ENCODE measurements at places on chromosomes 6 and 20.

GRCh38 chr6:46749731-46750130, 3.0 kb downstream of the ANKRD66 start:
- no peak for DNase-seq

- no peak for DNase-seq
These were observed 77.1 kb downstream of the GFRA4 start for GRCh38 chr20:3586093-3586492.

- DNase-seq: no peak
These were observed 83.1 kb downstream of the SLC35F1 start for GRCh38 chr6:117990151-117990550.

GRCh38 chr6:70847106-70848084, 109.5 kb downstream of the B3GAT2 start:
- DNase-seq: no peak

GRCh38 chr20:46709459-46710152, at the start of gene SLC2A10:
TSS of gene SLC2A10 (plus strand) at chr20:46709649. CDS start at chr20:46709737, 88 bp downstream.
- peak; percentile 52 for DNase-seq

DNA sequence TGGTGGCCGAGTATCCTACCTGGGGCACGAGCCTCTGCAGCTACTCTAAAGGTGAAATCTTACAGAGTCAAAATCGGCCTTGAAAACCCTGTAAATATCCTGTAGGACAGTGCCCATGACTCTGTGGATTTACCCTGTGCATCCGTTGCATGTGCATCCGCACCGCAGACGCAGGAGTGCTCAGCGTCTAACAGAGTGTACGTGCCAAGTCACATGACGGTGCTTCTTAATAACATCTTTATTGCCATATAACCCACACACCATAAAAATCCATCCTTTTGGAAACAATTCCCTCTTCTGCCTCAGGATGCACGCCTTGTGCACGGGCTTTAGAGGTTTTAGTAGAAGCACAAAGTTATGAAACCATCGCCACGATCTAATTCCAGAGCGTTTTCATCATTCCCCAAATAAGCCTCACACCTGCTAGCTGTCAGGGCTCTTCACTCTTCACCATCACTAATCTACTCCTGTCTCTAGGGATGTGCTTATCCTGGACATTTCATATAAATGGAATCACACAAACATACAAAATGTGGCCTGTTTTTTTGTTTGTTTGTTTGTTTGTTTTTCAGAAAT, 384.5 kb upstream of the SULF2 start:
- no peak for DNase-seq

DNA sequence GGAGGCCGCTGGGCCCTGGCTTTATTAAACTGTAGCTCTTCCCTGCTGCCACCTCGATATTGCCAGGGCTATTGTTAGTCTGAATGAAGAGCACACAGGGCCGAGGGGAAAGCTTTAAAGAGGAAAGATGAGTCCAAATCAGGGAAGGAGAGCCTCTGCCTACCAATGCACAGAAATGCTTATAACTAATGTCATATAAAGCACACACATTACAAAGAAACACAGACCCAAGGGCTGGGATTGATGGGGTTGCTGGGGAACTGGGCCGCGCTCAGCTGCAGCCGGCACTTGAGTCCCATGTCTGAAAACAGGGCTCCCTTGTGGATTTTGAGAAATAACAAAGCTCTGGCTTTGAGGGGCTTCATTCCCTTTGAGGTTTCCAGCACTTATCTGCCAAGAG, 232.6 kb downstream of the CD83 start:
- no peak for DNase-seq

- peak; percentile 50 for DNase-seq
These were observed 27.9 kb upstream of the NT5E start for GRCh38 chr6:85421972-85422371.

- no peak for DNase-seq
These were observed 18.7 kb downstream of the RAMACL start for GRCh38 chr6:166567813-166568212.

- no peak for DNase-seq
These were observed 65.9 kb downstream of the EYA2 start for GRCh38 chr20:46960536-46960935.

DNA sequence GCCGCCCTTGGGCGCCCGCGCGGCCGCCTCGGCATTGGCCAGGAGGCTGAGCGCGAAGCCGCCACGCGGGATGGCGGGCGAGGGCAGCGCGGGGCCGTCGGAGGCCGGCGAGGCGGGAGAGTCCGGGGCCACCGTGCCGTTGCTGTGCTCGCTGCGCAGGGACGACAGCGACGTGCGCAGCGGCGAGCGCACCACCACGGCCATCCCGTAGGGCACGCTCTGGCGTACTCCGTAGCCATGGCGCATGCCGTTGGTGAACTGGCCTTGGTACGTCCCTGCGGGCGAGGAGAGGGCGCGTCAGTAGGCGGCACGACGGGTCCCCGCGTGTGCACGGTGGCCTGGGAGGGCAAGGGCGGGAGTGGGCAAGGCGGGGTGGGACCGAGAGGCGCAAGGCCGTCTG, 26.9 kb downstream of the JPH2 start:
- no peak for DNase-seq

DNA sequence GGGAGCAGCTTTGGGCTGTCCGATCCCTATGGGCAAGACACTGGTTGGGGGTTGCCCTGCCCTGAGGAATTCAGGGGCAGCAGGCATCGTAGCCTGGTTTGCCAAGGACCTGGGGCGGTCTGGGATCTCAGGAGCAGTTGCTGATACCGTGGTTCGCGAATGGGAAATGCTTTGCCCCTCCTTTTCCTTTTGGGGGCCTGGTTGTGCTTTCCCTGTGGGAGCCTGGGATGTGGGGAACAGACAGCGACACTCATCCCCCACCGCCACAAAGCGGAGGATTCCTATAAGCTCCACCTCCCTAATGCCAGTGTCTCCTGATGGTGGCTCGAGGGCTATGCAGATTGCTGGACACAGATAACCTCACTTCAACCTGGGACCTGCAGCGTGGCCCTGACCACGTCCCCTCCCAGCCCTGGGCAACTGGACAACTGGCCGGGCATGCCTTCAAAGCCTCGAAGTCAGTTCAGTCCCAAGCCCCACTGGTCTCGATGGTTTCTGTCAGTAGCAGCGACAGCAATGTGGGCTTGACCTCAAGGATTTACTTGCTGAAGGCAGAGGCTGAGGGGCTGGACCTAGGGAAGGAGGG, 3.3 kb downstream of the CEBPB start:
- DNase-seq: peak; percentile 30

DNA sequence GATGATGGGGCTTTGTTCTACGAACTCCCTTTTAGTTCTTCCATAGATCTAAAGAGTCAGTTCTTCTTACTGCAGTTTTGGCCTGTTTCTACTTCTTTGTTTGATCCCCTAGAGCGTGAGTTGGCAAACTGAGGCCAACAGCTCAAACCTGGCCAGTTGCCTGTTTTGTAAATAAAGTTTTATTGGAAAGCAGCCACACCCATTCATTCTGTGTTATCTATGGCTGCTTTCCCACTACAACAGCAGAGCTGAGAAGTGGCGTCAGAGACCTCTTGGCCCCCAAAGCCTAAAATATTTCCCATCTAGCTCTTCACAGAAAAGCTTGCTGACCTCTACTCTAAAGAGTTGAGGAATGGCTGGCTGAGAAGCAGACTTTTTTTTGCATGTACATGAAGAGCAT, 52.2 kb downstream of the EYA2 start:
- DNase-seq: peak; percentile 92

DNA sequence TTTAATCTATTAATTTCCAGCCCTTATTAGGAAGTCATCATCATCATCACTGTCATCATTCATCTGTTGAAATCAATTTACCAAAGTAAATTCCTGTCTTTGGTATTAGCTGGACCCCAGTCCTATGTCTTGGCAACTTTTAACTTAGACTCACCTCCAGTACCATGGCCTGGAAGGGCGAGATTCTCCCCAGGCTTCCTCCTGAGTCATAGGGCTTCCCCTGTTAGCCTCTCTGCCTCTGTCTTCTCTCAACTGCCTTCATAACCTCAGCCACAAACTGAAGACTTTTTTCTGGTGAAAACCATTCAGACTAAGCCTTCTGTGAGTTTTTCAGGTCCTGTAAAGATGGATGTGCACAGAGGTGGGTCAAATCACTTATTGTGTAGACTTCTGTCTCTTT, 95.0 kb downstream of the NKAIN2 start:
- DNase-seq: peak; percentile 3

DNA sequence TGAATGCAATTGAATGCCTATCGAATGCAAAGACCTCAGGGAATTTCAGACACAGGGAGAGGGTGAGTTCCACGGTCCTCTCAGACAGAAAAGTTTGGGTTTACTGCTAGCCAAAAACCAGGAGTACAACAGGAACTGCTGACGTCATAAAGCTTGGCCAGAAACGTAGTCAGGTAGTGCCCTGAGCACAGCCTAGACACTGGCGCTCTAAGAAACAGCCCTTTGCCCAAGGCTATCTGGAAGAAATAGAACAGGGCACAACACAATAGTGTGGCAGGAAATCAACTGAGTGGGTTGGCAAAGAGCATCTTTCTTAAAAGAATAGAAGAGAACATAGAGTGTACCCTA, 58.0 kb downstream of the GFOD1 start:
- DNase-seq: no peak

GRCh38 chr6:39301606-39302005, 12.6 kb downstream of the KCNK17 start:
- DNase-seq: peak; percentile 17

- peak; percentile 33 for DNase-seq
These were observed 20.1 kb downstream of the SLCO4A1 start for GRCh38 chr20:62662422-62662821.

GRCh38 chr6:43865932-43866645, 96.1 kb downstream of the VEGFA start:
- no peak for DNase-seq

DNA sequence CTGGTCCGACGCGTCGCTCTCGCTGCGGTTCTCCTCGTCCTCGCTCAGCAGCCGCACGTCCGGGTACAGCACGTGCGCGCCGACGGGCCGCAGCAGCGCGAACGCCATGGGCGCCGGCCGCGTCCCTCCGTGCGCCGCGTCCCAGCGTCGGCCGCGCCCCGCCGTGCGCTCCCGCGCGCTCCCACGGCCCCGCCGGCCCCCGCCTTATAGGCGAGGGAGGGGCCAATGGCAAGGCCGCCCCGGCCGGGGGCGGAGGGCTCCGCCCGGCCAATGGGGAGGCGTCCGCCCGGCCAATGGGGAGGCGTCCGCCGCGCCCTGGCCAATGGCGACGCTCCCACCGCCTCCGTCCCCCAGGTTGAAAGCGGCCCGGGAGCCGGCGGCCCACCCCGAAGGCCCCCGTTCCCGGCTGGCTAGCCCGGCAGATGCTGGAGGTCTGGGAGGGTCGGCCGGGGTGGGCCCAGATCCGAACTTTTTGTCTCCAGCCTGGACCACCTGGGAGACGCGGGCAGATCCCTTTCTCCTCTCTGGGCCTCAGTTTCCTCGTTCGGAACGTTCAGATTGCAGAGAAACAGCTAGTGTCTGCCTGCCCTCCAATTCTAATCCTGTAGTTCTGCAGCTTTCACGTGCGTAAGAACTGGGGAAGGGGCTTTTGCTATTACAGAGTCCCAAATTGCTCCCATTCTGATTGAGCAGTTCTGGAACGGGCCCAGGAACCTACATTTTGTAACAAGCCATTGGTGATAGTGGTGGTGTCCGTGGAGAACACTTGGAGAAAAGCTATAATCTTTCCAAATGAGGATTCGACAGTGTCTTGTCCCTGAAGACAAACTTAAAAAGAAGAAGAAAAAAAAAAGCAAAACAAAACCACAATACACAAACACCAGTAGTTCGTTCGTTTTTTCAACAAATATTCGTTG, at the start of gene TCF15:
Gene TCF15 (minus strand): TSS at position 180 of the 917 bp plus-strand sequence. CDS start 72 bp downstream, at position 108.
- peak; percentile 12 for DNase-seq

DNA sequence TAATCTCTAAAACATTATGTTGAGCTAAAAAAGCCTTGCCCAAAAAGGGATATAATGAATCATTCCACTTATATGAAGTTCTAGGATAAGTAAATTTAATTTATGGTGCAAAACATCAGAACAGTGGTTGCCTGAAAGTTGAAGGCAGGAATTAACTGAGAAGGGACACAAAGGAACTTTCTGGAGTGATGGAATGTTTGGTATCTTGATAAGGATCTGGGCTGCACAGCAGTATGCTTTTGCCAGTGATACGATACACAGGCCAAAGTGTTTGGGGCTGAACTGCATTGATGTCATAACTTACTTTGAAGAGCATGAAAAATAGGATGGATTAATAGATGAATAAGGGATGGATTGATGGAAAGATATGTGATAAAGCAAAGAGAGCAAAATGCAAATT, 146.1 kb upstream of the LRFN2 start:
- peak; percentile 63 for DNase-seq

DNA sequence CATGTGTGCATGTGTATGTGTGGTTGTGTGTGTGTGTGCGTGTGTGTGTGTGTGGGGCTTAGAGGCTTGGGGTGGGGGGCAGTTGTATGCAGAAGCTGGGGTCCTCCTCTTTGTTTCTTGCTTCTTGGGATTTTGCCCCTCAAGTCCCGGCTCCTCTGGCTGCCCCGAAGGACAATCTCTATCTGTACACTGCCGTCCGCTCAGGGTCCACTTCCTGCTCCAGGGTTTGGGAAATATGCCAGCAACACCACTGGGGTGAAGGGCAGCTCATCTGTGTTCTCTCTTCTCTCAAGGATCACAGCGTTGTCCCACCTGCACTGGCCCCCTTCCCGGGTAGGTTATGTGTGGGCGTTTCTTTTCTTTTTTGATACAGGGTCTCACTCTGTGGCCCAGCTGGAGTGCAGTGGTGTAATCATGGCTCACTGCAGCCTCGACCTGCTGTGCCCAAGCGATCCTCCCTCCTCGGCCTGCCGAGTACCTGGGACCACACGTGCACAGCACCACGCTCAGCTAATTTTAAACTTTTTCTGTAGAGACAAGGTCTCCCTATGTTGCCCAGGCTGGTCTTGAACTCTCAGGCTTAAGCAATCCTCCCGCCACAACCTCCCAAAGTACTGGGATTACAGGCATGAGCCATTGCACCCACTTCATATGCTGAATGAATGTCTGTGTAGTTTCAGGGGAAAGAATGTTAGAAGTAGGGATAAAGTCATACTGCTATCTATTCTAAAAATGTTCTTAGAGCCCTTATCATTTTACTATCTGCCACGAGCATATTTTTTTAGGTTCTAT, 25.7 kb downstream of the SLC2A4RG start:
- DNase-seq: peak; percentile 45

DNA sequence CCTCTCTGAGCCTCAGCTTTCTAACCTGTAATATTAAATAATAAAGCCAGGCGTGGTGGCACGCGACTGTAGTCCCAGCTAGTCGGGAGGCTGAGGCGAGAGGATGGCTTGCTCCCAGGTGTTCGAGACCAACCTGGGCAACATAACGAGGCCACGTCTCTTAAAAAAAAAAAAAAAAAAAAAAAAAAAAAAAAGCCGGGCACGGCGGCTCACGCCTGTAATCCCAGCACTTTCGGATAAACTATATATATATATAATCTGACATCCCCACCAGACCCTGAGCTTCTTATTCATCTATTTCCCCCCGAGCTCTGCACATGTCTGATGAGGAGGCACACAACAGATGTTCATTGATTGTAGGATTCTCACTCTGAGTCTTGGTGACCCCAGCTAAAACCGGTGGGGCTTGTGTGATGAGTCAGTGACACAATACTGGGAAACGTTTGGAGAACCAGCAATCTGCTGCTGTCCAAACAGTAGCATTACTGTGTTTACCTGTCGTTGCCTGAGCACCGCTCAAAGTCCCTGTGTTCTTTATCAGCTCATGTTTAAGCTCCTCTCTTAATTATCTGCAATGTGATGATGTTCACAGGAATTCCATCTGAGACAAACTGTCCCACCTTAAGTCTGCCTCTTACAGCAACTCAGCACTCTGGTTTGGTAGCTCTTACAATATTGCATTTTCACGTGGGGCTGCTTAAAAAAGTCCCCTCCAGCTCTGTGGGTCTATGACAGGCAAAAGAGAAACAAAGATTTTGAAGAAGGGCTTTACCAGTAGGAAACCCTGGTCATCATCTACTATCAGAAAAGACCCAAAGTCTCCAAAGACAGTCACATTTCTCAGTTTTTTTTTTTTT, 1.0 kb upstream of the SPATA2 start:
- DNase-seq: peak; percentile 24
